ENCODE measurements at places on chromosomes 3 and 15.

DNA sequence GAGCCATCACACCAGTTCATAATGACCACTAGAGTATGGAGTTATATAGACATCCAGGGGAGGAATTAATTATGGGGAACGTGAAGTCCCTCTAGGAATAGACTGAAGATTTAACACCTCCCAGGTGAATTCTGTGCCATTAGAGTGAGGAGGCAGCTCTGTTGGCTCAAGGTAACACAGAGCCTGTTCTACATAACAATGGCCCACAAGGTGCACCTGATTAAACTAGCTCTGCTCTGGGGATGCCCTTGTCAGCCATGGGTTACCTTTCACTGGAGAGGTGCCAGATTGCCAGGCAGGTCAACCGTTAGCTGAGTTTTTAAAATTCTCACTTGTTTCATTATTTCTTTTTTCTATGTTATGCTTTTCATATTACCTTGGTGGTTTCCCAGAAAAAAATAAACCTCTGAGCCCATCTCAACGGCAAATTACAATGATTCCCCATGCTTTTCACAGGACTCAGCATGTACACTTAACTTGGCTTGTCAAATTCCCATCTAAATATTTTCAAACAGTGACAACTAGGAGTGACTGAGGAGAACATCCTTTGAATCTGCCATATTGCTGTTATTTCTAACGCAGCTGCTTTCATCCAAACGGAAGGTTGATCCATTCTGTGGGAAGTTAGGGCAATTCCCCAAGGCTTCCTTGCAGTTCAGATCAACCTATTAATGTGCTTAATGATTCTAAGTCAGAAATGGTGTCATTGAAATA is 512.9 kb downstream of the MCTP2 start:
- ATAC-seq: no peak

- ATAC-seq: peak; percentile 42
Observed at GRCh38 chr3:49017971-49018706, at the start of gene DALRD3. Gene DALRD3 (minus strand): TSS chr3:49018580. CDS start chr3:49018564, 16 bp downstream.

- ATAC-seq: peak; percentile 22
Observed at GRCh38 chr15:60760646-60761504, 281.9 kb upstream of the ICE2 start.

DNA sequence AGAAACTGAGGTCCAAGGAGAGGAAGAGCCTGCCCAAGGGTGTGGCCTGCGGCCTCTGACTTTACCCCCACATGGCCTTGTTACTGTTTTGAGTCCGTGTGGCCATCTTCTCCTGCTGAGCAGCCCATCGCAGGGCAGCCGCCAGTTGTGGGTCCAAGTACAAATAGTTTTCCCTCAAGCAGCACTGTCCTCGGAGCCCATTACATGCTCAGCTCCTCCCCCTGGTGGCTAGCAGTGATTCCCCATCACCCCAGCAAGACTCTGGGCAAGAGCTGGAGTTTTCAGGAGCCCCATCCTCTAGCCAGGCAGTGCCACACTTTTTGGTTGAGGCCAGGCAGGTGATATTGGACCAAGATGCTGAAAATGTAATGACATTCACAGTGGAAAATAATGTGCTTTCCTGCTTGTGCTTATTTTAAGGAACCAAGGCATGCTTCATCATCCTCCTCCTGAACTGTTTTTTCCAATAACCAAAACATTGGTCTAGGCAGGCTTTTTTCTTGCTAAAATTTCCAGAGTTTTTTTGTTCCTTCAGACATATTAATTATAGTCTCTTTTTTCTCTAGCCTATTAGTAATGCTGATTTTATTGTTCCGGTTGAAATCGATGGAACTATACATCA is 23.2 kb upstream of the VILL start:
- peak; percentile 77 for ATAC-seq

GRCh38 chr3:172461530-172462138 is 13.4 kb upstream of the GHSR start:
- ATAC-seq: no peak

- ATAC-seq: no peak
Observed at GRCh38 chr15:60130398-60130797, 126.3 kb downstream of the FOXB1 start.

DNA sequence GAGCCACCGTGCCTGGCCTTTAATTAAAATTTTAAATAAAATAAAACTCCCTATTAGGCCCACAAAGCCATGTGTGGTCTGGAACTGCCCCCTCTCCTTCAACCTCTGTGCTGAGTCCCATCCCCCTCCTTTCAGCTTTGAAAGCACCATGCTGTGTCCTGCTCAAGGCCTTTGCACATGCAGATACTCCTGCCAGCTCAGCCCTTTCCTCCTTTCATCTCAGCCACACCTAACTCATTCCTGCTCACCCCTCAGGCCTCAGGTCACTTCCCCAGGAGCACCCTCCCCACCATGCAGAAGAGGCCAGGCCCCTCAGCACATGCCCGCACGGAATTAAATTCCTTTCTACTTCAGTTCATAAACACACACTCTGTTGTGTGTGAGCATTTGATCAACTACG is 28.1 kb downstream of the ATRIP start:
- ATAC-seq: peak; percentile 2

GRCh38 chr3:108091498-108092250 is 843 bp upstream of the CD47 start:
- ATAC-seq: no peak

- ATAC-seq: no peak
Observed at GRCh38 chr3:6770397-6770690, 90.6 kb upstream of the GRM7 start.

DNA sequence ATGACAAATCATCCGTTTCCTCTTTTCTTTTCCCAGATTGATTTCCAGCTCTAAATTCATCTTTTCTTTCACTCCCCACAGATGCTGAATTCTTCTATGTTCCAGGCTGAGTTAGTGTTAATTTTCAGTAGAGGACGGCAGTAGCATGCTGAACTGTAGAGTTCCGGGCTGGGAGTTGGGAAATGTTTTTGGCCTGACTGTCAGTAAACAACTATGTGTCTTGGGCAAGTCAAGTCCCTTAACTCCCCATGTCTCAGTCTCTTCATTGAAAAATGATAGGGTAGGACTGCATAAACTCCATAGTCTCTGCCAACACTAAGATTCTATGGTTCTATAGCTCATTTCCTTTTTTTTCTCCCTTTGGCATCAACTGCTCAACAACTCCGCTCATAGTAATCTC is 333.9 kb downstream of the TIGIT start:
- ATAC-seq: no peak

GRCh38 chr15:70475921-70476320 is 287.4 kb downstream of the UACA start:
- ATAC-seq: no peak

DNA sequence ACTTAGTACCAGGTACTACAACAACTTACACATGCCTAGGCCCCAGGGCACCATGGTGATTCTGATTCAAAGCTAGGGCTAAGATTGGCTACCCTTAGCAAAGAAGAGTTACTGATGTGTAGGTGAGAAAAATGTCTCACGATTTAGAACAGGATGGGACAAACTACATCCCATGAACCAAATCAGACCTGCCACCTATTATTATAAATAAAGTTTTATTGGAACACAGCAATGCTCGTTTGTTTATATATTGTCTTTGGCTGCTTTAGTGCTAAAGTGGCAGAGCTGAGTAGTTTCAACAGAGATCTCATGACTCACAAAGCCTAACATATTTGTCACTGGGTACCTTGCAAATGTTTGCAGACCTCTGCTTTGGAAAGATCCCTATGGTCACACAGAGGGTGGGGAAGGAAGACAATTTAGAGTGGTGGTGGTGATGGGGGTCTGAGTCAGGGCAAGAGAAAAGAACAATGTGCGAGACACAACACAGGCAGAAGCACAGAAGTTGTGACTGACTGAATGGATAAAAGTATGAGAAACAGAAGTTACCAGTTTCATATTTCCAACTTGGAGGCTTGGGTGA is 770.6 kb upstream of the CFAP20DC start:
- no peak for ATAC-seq

DNA sequence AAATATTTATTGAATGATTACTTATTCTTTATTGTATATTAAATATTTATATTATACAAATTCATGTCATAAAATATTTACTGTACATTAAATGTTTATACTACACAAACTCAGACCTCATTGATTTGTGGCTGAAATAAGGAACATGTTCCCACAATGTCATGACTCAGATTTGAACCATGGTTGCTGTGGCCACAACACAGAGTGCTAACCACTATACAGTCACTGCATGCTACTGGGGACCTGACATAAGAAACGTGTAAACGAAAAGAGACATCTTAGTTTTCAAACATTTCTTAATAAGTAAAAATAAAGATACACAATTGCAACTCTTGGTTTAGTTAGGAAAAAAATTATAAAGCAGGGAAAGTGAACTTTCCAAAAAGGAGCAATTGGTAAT is 99.1 kb upstream of the AGTR1 start:
- no peak for ATAC-seq

- ATAC-seq: no peak
Observed at GRCh38 chr15:78372880-78373279, 32.7 kb downstream of the CRABP1 start.

GRCh38 chr3:160671231-160671630 is 5.7 kb upstream of the ARL14 start:
- ATAC-seq: no peak

DNA sequence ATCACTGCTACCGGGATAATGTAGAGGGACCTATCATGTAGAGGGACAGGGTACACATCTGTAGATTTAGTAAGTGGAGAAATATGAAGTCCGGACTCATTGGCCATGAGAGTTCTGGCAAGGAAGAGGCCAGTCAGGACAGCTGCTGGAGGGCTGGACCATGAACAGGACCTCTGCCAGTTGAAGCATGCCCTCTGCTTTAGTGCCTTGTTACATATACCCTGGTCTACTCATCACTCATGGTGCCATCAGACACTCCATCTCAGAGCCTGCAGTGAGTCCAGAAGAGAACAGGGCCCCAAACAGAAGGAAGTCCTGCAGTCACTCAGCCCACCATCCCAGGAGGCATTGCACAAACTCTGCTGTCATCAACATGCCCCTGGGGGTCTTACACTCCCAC is 54.7 kb upstream of the CA12 start:
- ATAC-seq: no peak

GRCh38 chr3:64152086-64152485 is 73.2 kb downstream of the PRICKLE2 start:
- no peak for ATAC-seq

DNA sequence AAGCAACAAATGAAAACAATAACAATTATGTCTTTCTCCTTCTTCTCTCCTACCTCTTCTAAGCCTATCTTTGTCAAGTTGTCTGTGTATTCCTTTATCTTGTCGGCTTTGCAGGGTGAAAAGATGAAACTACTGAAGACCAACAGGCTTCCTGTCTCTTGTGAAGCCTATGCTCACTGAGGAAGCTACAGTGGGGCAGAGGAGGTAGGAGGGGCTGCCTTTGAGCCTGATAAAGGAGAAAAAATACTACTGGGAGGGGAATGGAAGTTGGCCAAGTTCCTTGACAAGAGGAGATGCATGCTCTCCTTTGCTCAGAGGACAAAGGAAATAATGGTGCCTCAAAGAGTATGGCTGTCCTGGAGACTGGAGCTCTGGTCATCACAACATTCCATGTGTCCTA is 92.0 kb downstream of the IGSF11 start:
- no peak for ATAC-seq

DNA sequence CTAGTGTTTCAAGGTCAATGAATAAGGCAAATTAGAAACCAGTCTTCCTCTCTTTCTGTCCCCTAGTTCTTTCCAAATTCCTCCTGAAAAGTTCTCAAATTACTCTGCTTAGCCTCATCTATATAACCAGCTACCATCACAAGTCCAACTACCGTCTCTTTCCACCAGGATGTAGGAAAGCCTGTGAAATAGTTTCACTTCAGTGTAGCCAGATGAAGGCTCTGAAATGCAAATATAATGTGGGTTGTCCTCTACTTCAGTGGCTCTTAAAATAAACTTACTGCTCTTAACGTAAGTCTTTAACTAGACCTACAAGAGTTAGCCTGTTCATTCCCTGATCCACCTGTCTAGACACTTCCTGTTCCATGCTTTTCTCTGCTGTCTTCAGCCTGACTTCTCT is 827.7 kb downstream of the ROBO1 start:
- ATAC-seq: no peak

GRCh38 chr15:50549326-50549725 is 2.9 kb upstream of the USP50 start:
- ATAC-seq: no peak

DNA sequence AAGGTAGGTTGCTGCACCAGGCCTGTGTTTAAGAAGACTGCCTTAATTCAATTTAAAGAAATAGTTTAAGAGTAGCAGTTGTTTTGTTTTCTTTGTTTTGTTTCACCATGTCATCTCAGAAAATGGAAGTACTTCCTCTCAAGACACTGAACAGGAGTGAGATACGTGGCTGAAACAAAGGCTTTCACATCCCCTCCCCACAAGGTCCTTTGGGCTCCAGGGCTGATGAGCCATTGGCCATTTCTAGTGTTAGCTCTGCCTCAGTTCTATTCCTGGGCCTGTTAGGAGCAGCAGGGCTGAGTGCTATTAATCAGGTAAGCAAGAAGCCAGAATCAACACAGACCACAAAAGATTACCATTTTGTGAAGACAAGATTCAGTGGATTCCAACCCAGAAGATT is 132.8 kb downstream of the KCNAB1 start:
- no peak for ATAC-seq

- peak; percentile 31 for ATAC-seq
Observed at GRCh38 chr3:128496602-128497304, 3.8 kb upstream of the GATA2 start.

- peak; percentile 90 for ATAC-seq
Observed at GRCh38 chr15:79431636-79432344, at the start of gene MINAR1. Gene MINAR1 (plus strand): TSS chr15:79432336. CDS start chr15:79456148, 23,812 bp downstream.

- ATAC-seq: peak; percentile 77
Observed at GRCh38 chr3:79255702-79256101, 512.1 kb downstream of the ROBO1 start.

GRCh38 chr15:78397382-78397781 is 40.6 kb upstream of the IREB2 start:
- ATAC-seq: no peak

DNA sequence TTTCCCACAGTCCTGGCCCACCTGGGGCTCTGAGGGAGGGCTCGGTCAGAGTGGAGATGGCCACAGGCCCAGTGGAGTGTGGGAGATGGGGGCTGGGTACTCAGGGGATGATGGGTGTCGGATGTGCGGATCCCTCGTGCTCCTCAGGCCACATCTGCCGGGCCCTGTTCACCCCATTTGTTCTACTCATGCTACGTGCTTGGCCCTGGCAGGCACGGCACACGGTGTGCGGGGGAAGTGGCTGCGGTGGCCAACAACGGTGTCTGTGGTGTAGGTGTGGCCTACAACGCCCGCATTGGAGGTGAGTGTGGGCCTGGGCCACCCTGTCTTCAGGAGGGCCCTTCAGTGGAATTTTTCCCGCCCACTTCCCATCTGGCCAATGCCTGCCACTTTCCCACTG is 7.0 kb upstream of the FES start:
- ATAC-seq: no peak

- no peak for ATAC-seq
Observed at GRCh38 chr3:43372809-43373559, 86.6 kb downstream of the SNRK start.

All from motor neuron (in vitro differentiated cells).